Stimulated activated CD4-positive, alpha-beta T cell treated with anti-CD3 and anti-CD28 coated beads, Interleukin-1b, Interleukin-23, amount 100 ng/mL, for 24 hours (primary cell): ENCODE measurements at places on chromosomes 3 and 15.

DNA sequence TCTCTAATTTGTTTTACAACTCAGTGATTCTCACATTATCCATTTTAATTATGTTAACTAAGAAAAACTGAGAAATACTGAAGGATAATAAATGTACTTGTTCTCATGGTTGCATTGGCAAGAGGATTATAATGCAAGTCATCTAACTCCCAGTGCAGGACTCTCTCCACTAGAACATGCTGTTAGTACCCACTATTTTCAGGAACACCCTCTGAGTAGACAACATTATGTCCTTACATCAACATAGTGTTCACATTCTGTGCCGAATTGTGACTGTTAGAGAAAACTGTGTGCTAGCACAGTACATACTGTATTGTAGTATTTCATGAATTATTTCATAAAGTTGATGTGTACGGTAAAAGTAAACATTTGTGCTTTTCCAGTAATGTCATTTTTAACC, 80.1 kb downstream of the LEKR1 start:
- DNase-seq, result no peak

- DNase-seq, result no peak
Observed at GRCh38 chr3:100900671-100901335, 92.4 kb downstream of the ABI3BP start.

DNA sequence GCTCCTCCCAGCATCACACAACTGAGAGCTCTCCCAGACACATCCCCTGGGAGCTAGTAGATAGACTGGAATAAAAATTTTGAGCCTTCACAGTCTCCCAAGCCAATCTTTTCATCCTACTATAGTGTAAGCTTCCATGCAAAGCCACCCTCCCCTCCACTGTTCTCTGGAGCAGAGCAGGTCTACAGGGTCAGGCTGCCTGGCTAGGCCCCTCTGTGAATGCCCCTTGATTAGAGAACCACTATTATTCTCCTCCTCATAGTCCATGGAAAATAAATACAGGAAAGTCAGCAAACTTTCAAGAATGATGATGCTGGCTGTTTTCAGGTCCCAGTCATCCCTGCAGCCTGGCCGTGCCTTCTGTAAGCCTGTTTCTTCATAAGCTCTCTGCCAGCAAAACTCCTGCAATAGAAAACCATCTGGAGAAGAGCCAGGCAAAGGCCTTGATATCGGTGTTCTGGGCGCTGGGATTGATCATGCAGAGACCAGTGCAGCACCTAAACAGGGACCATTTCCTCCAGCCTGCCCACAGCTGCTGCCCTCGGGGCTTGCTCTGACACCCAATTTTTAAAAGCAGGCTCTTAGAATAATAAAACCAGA, 51.7 kb downstream of the CRYGS start:
- DNase-seq, result no peak

GRCh38 chr15:89146366-89146765, 58.1 kb downstream of the ABHD2 start:
- DNase-seq, result no peak

GRCh38 chr3:32208447-32208846, 30.0 kb upstream of the CMTM8 start:
- no peak for DNase-seq
